MV-4-11 (cell line): ENCODE measurements at places on chromosomes 2 and 18.

GRCh38 chr18:7566244-7566566 lies 911 bp upstream of the PTPRM start:
- no peak for DNase-seq

DNA sequence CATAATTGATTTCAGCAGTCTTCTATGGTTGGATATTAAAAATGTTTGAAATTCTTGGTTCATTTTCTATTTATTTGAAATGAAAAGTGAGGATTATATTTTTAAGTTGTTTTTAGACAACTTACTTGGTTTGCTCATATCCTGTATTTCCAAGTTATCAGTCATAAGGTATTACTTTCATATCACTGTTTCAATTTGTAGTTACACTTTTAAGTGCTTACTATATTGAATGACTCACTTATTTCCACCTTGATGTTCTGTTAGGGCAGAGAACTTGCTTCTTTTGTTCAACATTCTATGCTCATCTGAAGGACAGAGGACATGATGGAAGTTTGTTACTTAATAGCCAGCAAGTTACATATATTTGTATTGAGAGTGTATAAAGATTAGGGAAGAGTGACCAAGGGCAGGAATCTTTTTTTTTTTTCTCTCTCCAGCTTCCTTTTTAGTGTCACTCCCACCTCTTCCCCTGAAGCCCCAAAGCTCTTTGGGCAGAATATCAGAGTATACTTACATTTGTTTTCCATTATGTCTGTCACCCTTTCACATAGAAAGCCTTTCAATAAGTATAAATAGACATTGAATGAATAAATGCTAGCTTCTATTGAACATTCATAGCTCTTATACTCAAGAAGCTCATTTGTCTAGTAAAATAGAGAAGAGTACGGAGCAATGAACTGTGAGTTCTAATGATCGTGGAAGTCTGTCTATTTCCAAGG lies 28.1 kb downstream of the PIK3C3 start:
- no peak for DNase-seq

DNA sequence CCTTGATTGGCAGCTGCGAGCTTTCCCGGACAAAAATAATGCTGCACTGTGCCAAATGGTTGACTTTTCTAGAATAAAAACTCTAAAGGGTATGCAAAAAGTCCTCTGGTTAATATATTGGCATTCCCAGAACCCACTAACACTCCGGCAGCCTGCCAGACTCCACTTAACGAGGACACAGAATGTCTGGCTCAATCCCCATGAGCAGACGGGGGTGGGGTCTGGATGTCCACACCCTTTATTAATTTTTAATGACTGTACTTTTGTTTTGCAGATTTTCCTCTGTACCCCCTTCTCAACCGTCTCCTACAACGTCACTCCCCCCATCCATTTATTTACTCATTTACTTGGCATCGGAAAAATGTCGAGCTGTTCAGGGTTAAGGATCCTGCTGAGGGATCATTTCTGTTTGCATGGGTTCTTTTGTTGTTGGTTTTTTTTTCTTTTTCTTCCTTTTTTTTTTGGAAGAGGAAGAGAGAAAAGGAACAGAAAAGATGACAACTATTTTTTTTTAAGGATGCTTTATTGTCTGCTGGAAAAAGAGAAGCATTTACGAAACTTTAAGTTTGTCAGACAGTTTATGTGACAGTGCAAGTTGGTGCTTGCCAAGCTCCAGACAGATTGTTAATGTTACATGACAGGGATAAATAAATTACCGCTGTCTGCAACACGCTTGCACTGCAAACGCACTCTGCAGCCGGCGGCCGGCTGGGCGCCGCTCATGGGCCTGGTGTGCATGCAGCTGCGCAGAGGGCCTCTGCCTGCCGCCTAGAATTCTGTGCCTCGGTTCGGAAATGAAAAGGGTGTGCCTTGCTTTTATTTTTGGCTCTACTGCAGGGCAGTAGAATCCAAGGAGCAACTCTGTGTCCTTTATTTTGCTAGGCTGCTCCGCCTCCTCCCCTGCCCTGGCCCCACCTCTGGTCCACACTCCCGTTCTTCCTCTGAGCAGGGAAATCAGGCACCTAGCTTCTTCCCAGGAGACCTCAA lies 3.6 kb downstream of the LDLRAD4 start:
- peak; percentile 96 for DNase-seq

DNA sequence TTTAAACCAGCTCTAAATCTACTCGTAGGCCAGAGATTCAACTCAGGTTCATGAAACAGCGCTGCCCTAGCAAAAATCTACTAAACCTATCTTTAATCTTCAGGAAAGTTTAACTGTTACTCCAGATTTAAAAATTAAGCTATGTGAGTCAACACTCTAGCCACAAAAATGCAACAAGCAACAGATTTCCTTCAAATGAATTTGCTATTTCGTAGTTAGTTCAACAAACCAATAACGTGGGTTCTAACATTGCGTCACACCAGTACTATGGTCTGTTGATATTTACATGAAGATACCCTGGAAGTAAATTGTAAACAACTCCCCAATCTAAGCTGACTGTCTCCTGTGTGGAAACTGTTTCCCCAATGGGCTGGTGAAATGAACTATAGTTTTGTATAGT lies 71.2 kb downstream of the FIGN start:
- DNase-seq, result peak; percentile 12

GRCh38 chr2:121429119-121429903 lies 101.4 kb upstream of the RNU4ATAC start:
- no peak for DNase-seq

- DNase-seq, result no peak
Observed at GRCh38 chr2:16260041-16260830, 319.9 kb downstream of the MYCN start.

GRCh38 chr2:27822049-27822448 lies 50.5 kb downstream of the MRPL33 start:
- DNase-seq, result no peak

GRCh38 chr2:10216677-10217488 lies 85.8 kb upstream of the HPCAL1 start:
- no peak for DNase-seq

- peak; percentile 7 for DNase-seq
Observed at GRCh38 chr2:51919395-51919794, 887.5 kb upstream of the NRXN1 start.

- DNase-seq, result no peak
Observed at GRCh38 chr18:12318857-12319256, 10.8 kb downstream of the TUBB6 start.

DNA sequence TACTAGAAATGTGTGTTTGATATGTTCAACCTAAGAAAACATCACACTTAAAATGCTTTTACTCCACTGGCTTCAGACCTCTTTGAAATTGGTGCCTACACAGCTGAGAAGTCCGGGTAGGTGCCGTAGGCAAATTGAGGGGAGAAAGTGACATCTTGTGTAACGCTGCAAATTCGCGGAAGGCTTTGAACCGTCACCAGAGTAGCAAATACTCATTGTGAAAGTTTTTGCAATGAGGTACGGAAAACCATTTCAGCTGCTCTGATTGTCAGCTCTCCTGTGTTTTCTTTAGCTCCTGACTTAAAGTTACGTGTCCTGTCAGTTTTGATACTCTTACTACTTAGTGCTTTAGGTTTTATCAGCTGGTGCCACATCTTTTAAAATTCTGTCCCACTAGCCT lies 224.5 kb downstream of the FAM210A start:
- DNase-seq, result no peak

DNA sequence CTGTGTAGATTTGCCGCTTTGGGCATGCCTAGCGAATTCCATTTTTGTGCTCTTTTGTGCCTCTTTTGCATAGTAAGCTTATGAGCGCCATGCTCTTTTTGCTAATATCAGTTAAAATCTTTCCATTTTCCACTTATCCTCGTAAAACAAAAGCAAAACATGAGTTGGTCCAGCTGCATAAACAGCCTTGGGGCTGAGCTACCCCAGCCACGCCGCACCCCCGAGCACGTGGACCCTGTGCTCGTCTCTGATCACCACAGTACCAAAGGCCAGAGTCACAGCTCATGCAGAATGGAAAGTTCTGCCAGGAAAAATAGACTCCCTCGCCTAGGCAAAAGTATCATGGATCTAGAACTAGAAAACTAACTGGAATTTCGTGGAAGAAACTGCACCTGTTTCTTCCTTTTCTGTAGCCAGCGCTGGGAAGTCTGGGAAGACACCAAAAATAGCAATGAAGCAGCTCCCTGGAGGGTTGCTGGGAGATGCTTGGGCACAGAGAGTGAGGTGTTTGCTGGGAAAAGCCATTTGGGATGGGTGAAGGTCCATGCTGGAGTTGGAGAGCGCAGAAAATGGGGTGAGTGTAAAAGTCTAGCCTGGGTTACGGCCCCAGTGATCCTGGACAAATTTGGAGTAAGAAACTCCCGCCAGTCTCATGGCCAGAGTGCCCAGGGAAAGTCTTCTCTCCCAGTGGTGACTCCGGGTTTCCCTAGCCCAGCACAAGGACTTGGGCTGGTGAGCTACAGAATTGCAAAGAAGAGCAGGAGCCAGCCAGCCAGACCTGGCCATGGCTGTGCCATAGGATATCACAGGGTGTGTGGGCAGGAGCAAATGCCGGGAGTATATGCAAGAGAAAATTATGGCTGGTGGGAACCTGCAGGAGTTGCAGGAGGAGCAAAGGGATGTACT lies 218.4 kb downstream of the GBX2 start:
- no peak for DNase-seq

GRCh38 chr2:218079943-218080913 lies 11.2 kb downstream of the RUFY4 start:
- no peak for DNase-seq

GRCh38 chr18:26511339-26512071 lies 36.8 kb downstream of the KCTD1 start:
- DNase-seq, result no peak

DNA sequence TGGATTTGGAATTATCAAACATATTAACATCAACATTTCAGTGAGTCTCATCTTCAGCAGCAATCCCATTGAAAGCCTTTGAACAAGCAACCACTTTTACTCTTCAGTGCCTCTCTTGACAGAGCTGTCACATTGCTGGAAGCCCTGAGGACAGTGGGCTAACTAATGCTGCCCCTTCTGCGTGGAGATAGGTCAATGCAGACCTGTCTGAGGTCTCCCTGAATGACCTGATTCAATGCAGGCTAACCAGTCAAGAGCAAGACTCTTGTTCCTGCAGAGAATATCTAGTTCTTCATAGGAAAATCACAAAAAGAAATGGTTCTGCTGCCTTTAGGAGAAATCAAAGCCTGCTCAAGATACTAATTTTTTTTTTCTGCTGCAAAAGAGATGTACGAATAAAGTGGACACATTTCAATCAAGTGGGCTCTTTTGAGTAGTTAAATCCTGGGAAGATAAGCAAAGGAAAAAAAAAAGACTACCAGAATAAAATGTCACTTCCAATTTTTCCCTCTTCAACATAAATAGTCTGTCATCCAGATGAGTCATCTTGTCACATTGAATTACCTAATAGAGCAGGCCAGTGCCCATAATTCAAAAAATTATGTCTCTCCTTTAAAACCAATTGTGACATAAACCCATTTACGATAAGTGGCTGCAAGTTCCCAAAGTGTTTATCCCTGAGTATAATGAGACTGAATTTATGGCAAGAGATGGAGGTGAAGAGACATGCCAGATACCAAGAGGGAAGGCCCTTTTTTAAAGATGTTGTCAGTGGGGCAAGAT lies 1269.0 kb upstream of the DDX18 start:
- DNase-seq, result no peak

GRCh38 chr18:37561986-37562385 lies 3.6 kb downstream of the CELF4 start:
- no peak for DNase-seq

DNA sequence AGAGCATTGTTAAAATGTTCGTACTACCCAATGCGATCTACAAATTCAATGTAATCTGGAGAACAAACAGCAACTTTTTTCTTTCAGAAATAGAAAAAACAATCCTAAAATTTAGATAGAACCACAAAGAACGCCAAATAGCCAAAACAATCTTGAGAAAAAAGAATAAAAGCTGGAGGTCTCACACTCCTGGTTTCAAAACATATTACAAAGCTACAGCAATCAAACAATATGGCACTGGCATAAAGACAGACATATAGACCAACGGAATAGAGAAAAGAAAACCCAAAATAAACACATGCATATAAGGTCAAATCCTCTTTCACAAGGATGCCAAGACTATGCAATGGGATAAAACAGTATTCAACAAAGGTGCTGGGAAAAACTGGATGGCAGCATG lies 74.5 kb downstream of the MAP4K3 start:
- DNase-seq, result no peak

- DNase-seq, result no peak
Observed at GRCh38 chr2:240997141-240997855, 1.1 kb upstream of the SNED1 start.

DNA sequence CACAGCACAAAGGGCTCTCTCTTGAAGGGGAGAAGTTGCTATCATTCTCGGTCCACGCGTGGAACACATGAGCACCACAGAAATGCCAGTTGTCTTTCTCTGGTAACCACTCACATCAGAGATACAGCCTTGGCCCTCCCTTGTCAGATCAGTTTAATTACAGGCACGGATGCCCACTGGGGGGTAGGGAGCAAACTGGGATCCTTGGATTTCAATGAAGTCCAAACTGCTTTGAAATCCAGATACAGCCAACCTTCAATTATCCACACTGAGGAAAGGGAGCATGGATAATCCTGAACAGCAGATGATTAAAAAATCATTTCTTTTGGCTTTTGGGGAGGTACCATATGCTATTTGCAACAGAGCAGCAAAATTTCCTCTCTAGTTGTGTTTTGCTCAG lies 63.7 kb upstream of the DAPL1 start:
- no peak for DNase-seq

- peak; percentile 45 for DNase-seq
Observed at GRCh38 chr2:171923206-171923605, 945 bp downstream of the HAT1 start.

GRCh38 chr2:202009019-202009481 lies 24.6 kb upstream of the FZD7 start:
- DNase-seq, result no peak

- DNase-seq, result no peak
Observed at GRCh38 chr2:236849508-236849907, 236.2 kb upstream of the COPS8 start.

DNA sequence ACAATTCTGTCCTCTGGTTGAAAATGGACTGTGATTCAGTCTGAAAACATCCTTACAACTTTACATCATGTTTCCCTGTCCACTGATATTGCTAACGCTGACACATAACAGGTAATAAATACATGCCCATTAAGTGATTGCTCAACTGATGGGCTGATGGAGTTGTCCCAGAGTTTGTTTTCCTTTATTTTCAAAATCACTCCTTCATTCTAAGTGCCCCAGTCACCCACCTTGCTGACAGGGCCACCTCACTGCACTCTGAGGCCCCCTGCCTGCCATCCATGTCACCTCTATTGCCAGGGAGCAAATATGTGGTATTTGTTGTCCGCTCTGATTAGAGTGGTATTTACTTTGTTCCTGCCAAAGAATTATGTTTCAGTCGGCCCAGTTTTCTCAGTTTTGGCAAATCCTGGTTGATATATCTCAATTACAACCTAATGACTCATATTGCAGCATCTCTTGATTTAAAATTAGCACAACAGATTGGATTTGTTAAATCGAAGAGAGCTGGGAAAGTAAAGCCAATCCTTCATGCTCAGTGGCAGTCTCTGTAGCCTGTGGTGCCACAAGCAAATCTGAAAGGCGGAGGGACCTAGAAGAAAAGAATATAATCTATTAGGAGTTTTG lies 105.1 kb downstream of the RDH14 start:
- DNase-seq, result no peak

GRCh38 chr18:3914109-3914508 lies 464.1 kb downstream of the TGIF1 start:
- DNase-seq, result no peak

- no peak for DNase-seq
Observed at GRCh38 chr2:226387499-226387942, 412.1 kb downstream of the IRS1 start.

- no peak for DNase-seq
Observed at GRCh38 chr2:41409328-41409727, 638.5 kb upstream of the PKDCC start.
